ENCODE measurements at places on chromosomes 6 and 20.

DNA sequence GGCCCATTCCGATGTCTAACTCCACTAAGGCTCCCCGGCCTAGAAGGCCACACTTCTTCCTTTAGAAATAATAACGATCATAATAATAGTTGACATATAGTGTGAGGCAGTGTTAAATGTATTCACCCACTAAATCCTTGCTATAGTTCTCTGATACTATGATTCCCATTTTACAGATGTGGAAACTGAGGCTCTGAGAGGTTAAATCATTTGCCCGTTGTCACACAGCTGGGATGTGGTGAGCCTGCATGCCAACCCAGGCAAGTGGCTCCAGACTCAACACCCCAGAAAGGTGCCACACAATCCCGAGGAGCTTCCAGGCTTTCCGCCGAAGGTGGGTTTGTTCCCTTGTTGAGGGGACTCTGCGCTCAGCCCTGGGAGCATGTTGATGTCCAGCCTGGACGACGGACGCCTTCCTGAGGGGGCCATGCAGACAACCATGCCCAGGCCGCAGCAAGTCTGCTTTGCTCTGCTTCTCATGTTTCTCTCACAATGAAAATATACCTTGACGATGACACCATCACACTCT lies 104.6 kb upstream of the CDYL start:
- DNase-seq: no peak

GRCh38 chr6:81565071-81565470 lies 187.4 kb downstream of the TENT5A start:
- no peak for DNase-seq

GRCh38 chr6:131782764-131783163 lies 25.1 kb upstream of the ENPP1 start:
- DNase-seq: no peak

DNA sequence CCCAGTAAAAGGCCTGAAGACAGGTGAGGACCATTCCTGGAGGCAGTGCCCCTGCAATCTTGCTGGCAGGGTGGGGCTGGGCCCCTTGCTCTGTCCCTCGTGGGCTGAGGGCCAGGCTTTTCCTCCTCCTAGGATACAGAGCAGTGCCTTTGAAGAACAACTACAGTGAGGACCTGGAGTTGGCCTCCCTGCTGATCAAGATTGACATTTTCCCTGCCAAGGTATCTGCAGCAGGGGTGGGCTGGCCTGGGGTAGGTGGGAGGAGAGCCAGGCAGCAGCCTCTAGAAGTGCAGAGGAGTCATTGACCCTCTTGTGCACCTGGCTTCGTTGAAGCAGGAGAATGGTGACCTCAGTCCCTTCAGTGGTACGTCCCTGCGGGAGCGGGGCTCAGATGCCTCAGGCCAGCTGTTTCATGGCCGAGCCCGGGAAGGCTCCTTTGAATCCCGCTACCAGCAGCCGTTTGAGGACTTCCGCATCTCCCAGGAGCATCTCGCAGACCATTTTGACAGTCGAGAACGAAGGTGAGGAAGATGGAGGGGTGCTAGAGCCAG lies 36.5 kb downstream of the PLCG1 start:
- no peak for DNase-seq

GRCh38 chr6:43942616-43943015 lies 172.6 kb downstream of the VEGFA start:
- no peak for DNase-seq

- DNase-seq: no peak
Observed at GRCh38 chr6:154783229-154783628, 50.0 kb downstream of the SCAF8 start.

- DNase-seq: no peak
Observed at GRCh38 chr6:21357262-21357661, 236.3 kb upstream of the SOX4 start.
